Gastroesophageal sphincter (tissue), 4 donors: ENCODE measurements at places on chromosomes 6 and 20.

DNA sequence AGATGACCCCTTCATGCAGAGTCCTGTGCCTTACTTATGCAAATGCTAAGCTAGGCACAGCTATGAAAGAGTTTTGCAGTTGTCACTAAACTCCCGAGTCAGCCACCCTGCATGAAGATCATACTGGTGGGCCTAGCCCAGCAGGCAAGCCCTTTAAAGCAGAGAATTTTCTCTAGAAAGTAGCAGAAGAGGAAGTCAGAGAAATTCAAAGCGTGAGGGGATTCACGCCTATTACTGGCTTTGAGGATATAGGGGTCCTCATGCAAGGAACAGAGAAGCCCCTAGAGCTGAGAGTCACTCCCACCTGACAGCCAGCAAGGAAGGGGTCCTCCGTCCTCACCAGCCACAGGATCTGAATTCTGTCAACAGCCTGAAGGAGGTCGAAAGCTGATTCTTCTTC is 54.6 kb downstream of the MYB start:
- no peak for ATAC-seq

DNA sequence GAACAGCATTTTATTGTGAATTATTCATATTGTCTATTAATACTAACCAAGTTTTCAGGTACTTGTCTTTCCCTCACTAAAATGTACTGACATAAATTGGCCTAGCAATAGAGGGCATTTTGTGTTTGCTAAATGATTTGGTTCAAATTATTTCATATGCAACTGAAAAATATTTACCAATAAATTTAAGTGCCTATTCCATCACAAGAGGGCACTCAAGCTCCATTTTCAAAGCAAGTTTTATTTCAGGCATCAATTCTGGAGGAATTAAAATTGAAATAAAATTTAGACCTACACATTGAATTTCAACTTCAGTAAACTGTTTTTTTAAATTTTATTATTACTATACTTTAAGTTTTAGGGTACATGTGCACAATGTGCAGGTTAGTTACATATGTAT is 114.3 kb upstream of the SYNCRIP start:
- no peak for ATAC-seq

DNA sequence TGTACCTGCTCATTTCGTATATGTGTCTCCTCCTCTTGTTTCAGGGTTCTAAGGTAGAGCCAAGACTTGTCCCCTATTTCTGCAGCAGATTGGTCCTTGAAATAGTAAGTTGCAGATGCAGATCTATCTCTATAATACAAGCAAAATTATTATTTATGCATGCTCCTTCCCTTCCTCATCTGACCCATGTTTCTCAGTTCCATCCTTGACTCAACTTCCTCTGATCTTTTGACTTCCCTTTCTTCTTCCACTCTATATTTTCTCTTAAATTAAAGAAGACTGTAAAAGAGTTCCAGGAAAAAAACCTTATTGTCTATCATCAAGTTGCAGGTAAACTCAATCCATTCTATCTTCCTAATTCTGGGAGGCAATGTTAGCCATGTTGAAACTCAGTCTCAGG is 23.7 kb downstream of the PLA2G7 start:
- no peak for ATAC-seq

DNA sequence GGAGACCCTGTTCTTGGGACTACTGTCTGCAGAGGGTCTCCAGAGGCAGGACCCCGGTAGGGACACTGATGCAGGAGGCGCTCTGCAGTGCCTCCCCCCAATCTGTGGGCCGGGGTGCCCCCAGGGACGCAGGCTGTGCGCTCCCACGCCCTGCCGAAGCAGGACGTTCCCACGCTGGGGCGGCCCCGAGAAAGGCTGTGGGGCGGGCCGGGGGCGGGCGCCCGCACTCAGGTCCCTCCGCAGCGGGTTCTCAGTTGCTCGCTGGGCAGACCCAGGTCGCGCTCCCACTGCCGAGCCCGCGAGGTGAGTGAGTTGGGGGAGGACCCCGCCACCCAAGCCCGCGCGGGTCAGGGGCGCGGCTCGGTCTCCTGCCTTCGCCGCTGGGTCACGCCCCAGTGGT is at the start of gene COX4I2:
Gene COX4I2 (plus strand): TSS at position 253 of the 400 bp plus-strand sequence. CDS start 1,106 bp downstream, outside the sequence.
- no peak for ATAC-seq

- peak; percentile 65 for ATAC-seq
Observed at GRCh38 chr6:107561306-107561705, 71.4 kb downstream of the SOBP start.
